Lung (tissue), 17 donors: ENCODE measurements at places on chromosomes 16 and 17.
A peak's percentile ranks its signal among the peaks of the same experiment; 100 is the strongest.

GRCh38 chr16:3645504-3646347, 8.8 kb upstream of the DNASE1 start:
- peak; percentile 90 for DNase-seq

- peak; percentile 93 for DNase-seq
Measured at GRCh38 chr17:56913867-56914580, at the start of gene TRIM25. TSS of gene TRIM25 (minus strand) at chr17:56914049. CDS start at chr17:56913988, 61 bp downstream.

GRCh38 chr16:85916141-85916890, 17.4 kb downstream of the IRF8 start:
- peak; percentile 90 for DNase-seq

- DNase-seq = no peak
Measured at GRCh38 chr17:64125937-64126336, 4.0 kb downstream of the ERN1 start.

GRCh38 chr17:1229349-1229899, 40.8 kb upstream of the BHLHA9 start:
- DNase-seq = peak; percentile 21

GRCh38 chr17:77295241-77295853, 154.6 kb downstream of the SEC14L1 start:
- no peak for DNase-seq

- no peak for DNase-seq
Measured at GRCh38 chr17:69516911-69517310, 102.4 kb downstream of the MAP2K6 start.

GRCh38 chr16:23668225-23668624, 10.5 kb upstream of the PLK1 start:
- peak; percentile 84 for DNase-seq

- DNase-seq = peak; percentile 71
Measured at GRCh38 chr17:39069114-39069756, 82.2 kb downstream of the PLXDC1 start.

DNA sequence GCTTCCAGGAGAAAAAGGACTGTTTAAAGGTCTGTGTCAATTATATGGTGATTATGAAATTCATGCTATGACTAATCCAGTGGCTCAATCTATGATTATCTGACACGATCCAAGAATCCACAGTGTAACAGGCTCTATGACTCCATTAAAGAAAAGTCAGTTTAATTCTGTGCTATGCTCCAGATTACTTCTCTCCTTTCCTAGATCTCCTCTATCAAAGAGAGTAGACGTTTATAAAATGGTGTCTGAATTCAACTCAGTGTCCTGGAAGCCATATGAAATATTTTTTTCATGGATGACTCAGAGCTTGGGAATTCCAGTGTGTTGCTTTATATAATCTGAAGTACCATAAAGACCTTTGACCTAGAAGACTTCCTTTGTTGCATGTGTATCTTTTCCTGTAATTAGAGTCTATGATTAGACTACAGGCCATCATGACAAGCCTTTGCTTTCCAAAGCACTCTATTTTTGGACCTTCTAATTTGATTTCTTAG, 27.0 kb upstream of the NF1 start:
- DNase-seq = peak; percentile 39

DNA sequence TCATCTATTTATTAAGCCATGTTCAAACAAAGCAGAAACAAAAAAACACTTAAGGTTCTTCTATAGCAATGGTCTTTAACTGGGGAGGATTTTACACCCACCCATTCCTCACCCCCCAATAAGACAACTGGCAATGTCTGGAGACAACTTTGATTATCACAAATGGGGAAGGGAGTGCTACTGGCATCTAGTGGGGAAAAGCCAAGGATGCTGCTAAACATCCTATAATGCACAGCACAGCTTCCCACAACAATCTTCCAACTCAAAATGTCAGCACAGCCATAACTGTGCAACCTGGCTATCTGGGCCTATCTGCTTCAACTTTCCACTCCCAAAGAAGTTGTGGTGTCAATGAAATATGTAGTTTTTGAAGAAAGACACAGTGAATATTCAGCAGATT, 1044.4 kb downstream of the CDH8 start:
- no peak for DNase-seq
